ENCODE measurements at places on chromosomes 16 and 17.

- DNase-seq: no peak
These were observed 392.9 kb upstream of the EEF2KMT start for GRCh38 chr16:5490499-5490898.

- DNase-seq: no peak
These were observed 53.5 kb downstream of the MARCHF10 start for GRCh38 chr17:62754631-62755030.

DNA sequence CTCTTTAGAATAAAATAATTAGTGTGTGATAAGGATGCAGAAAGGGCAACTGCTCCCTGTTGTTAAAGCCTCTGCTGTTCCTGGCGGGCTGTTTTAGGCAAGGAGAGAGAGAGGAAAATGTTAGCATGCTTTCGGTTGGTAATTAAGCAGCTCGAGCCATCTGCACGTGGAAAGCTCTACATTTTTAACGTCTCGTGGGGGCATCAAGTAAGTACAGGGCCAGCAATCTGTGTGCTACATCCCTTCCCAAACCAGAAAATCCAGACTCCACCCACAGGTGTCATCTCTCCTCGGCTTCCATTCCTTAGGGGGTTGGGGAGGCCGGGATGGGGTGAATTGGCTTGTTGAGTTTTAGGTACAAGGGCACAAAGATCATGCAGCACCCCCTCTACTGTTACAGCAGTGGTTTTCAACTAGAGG, 62.4 kb upstream of the MARCHF10 start:
- DNase-seq: no peak

DNA sequence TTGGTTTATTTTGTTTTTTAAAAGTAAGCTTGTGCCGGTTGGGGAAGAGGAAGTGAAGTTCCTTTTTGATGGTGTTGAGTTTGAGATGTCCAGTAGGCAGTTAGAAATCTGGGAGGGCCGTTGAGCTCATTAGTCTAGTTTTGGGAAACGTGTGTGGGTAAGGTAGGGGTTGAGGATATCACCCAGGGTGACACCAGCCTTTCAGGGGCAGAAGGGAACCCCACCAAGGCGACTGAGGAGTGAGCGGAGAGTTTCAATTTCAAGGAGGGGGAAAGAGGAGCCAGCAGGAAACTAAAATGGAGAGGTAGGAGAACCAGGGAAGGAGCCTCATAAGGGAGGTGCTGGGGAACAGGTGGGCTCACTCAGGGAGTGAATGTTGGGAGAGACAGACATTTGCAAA, 22.7 kb downstream of the HAPSTR1 start:
- DNase-seq: no peak

- no peak for DNase-seq
These were observed 5.6 kb upstream of the TUBG2 start for GRCh38 chr17:42653179-42654124.

DNA sequence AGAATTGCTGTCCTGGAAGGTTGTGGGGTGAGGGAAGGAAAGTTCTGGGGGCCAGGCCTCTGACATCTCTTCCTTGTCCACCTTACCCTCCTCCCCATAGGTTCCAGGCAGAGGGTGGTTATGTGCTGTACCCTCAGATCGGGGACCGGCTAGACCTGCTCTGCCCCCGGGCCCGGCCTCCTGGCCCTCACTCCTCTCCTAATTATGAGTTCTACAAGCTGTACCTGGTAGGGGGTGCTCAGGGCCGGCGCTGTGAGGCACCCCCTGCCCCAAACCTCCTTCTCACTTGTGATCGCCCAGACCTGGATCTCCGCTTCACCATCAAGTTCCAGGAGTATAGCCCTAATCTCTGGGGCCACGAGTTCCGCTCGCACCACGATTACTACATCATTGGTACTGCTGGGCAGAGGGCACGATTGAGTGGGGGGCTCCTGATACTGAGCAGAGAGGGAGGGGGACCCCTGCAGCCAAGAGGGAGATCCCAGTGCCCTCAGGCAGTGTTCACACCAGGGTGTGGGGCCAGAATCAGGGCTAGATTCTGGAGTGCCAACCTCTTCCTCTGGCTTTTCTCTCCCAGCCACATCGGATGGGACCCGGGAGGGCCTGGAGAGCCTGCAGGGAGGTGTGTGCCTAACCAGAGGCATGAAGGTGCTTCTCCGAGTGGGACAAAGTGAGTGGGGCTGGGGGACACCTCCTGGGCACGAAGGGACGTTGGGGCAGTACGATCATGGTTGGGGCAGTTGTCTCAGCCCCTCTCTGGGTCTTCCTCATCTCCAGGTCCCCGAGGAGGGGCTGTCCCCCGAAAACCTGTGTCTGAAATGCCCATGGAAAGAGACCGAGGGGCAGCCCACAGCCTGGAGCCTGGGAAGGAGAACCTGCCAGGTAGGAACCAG, 3.1 kb downstream of the EFNB3 start:
- no peak for DNase-seq

GRCh38 chr16:9556949-9557665, 465.7 kb downstream of the HAPSTR1 start:
- DNase-seq: no peak

GRCh38 chr17:2084766-2085647, 30.1 kb downstream of the HIC1 start:
- DNase-seq: no peak

- DNase-seq: no peak
These were observed 35.2 kb downstream of the HSBP1 start for GRCh38 chr16:83842756-83843507.

DNA sequence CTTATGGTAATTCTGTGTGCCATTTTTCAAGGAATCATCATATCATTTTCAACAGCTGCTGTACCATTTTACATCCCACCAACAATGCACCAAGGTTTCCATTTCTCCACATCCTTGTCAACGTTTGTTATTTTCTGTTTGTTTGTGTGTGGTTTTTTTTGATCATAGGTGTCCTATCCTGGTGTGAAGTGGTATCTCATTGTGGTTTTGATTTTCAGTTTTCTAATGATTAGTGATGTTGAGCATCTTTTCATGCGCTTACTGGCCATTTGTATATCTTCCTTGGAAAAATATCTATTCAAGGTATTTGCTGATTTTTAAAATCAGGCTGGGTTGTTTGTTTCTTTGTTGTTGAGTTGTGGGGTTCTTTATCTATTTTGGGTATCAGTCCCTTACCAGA, 15.0 kb downstream of the CHD9 start:
- DNase-seq: no peak

DNA sequence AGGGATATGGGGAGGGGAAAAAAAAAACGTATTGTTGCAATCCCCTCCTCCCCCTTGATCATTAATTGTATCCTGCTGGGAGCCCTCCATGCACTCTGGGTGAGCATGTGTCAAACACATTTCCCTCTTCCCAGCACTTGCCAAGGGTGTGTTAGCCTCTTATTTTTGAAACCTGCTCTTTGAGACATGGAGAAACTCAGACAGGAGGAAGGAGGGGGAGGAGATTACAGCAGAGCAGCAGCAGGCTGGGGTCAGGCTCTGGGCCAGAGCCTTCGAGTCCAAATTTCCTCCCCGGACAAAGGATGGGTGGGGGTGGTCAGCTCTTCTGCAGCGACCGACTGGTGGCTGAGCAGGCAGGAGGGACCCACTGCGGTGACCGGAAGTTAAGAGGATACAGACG, 64.7 kb downstream of the SOX9 start:
- no peak for DNase-seq

DNA sequence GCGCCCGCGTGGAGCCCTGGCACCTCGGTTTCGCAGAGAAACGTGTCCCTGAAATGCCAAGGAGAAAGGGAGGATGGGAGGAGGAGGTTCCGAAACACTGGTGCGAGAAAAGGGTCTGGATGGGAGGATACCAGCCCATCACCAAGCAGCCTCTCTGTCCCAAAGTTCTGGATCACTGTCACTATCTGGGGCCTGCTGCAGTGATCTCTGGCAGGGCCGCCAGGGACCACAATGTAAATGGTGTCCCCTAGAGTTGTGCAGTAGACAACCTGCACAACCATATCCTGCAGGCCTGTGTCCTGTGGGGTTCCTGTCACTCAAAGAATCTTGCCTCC, 229.3 kb downstream of the C16orf78 start:
- no peak for DNase-seq

DNA sequence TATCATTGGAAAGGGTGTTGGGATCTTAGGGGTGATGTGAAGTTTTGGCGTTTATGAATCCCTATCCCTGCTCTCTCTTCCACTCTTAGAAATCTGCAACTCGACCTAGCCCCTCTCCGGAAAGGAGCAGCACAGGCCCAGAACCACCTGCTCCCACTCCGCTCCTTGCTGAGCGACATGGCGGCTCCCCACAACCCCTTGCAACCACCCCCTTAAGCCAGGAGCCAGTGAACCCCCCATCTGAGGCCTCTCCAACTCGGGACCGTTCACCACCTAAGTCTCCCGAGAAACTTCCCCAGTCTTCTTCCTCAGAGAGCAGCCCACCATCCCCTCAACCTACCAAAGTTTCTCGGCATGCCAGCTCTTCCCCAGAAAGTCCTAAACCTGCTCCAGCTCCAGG, 9.0 kb downstream of the SRRM2 start:
- DNase-seq: no peak

GRCh38 chr17:10631048-10631700, 25.9 kb downstream of the MYH3 start:
- DNase-seq: no peak

GRCh38 chr16:51399908-51400670, 249.0 kb upstream of the SALL1 start:
- no peak for DNase-seq

GRCh38 chr16:70649300-70649699, 2.9 kb downstream of the IL34 start:
- DNase-seq: no peak

GRCh38 chr16:24844101-24845030, 1.4 kb upstream of the SLC5A11 start:
- DNase-seq: no peak

- no peak for DNase-seq
These were observed 97.0 kb upstream of the DNAH17 start for GRCh38 chr17:78674156-78674555.

- DNase-seq: no peak
These were observed 45.8 kb upstream of the SLC38A10 start for GRCh38 chr17:81340607-81341515.

GRCh38 chr17:16438173-16438556, 22.8 kb downstream of the TRPV2 start:
- no peak for DNase-seq

- DNase-seq: no peak
These were observed 63.4 kb downstream of the ANKRD11 start for GRCh38 chr16:89426736-89427530.

- DNase-seq: no peak
These were observed 156.5 kb downstream of the AIPL1 start for GRCh38 chr17:6278376-6278775.

GRCh38 chr16:65429504-65430181, 307.8 kb upstream of the CDH11 start:
- DNase-seq: no peak

GRCh38 chr16:31157136-31157535, 7.3 kb upstream of the PRSS36 start:
- DNase-seq: no peak

DNA sequence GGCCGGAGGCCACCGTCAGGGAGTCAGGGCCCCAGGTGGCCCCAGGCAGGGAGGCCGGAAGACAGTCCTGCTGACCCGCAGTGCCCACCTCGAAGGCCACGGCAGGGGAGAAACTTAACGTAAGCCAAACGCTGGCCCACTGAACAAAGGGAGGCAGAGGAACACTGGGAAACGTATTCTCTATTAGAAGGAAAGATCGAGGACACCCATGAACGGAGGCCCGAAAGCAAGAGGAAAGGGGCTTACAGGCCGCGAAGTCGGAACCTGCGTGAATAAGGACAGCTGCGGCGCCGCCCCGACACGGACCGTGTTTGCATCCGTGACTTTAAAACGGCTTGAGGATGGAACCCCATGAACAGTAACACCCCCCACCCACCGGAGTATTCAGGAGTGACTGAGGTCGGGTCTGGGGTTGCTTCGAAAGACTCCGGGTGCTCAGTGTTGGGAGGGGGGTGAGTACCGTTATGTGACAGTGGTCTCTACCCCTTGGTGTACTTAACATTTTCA, 102.4 kb upstream of the METRNL start:
- no peak for DNase-seq

DNA sequence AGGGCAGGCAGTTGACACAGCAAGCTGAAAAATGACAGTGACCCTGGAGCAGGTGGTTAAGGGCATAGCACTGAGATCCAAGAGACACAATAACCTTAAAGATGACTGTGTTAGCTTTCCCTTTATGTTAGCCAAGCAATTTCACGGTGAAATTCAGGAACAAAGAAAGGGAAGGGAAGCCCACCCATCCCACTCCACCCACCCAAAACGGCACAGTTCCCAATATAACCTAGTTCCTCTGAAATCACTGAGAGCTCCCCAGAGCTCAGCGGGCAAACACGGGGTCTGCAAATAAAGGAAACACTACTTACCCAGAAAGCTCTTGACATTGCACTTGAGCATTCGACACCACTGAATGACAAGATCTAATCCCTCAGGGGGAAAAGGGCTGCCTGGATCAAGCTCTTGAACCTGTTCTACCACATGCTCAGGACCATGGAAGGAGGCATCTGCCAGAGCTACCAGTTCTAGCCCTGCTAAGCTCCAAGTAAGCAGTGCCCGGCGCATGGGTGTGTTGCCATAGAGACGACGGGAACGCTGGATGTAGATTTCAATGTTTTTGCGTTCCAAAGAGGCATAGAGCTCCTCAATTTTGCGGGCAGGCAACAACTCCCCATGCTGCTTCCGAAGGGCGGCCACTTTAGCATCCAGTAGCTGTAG, 10.6 kb downstream of the BLTP2 start:
- no peak for DNase-seq

- no peak for DNase-seq
These were observed 69.0 kb upstream of the CHMP6 start for GRCh38 chr17:80922580-80923160.

GRCh38 chr16:75506107-75506506, 10.9 kb upstream of the CHST6 start:
- DNase-seq: no peak

GRCh38 chr16:27483624-27484023, 66.1 kb downstream of the GTF3C1 start:
- no peak for DNase-seq

- DNase-seq: no peak
These were observed at the start of gene MT1G for GRCh38 chr16:56667581-56668571. TSS of gene MT1G (minus strand) at chr16:56668065. CDS start at chr16:56667993, 72 bp downstream.

- peak; percentile 22 for DNase-seq
These were observed 9.6 kb upstream of the CES1 start for GRCh38 chr16:55842369-55843104.

- no peak for DNase-seq
These were observed 52.6 kb downstream of the MAP2K6 start for GRCh38 chr17:69466905-69467667.

DNA sequence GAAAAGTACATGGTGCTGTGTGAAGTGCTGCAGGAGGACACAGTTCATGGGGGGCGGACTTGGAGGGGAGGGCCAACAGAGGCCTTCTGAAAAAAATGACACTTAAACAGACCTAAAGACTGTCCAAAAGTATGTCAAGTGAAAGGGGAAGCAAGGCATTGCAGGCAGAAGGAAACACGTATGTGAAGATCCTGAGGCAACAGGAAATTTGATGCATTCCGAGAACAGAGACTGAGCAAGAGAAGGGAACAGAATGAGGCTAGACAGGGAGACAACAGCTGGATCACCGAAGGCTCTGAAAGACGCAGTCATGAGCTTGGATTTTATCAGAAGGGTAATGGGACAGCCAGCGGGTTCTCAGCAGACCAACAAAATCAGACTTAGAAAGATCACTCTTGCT, 1.1 kb downstream of the IFT20 start:
- DNase-seq: no peak

GRCh38 chr16:27748868-27749546, 199.1 kb downstream of the KATNIP start:
- peak; percentile 33 for DNase-seq

GRCh38 chr17:76274112-76274956, 9.2 kb downstream of the UBALD2 start:
- DNase-seq: no peak

Measured in COR-L47 (cell line).